ENCODE measurements at places on chromosomes 12 and 14.

- peak; percentile 85 for DNase-seq
Observed at GRCh38 chr14:75063491-75064204, at the start of gene ACYP1. TSS of gene ACYP1 (minus strand) at chr14:75064024. CDS start at chr14:75063553, 471 bp downstream.

DNA sequence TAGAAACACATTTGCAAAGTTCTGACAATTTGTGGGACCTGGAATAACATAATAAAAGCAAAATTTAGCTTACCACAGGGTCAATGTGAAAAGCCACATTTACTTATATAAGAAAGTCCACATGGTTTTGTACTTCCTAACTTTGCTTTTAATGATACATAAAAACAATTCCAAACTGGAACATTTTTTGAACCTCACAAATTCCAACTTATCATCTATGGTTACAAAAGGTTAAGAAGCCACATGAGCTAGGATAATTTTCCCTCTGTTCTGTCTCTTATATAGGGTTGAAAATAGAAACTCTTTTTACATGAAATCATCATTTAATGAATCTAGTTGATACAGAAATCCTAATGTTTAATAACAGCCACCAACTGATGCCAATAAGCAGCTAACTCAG, 8.9 kb upstream of the RERG start:
- DNase-seq = no peak

GRCh38 chr12:96447256-96447655, 42.1 kb upstream of the CFAP54 start:
- no peak for DNase-seq

- no peak for DNase-seq
Observed at GRCh38 chr12:2149091-2149490, 96.3 kb downstream of the CACNA1C start.

DNA sequence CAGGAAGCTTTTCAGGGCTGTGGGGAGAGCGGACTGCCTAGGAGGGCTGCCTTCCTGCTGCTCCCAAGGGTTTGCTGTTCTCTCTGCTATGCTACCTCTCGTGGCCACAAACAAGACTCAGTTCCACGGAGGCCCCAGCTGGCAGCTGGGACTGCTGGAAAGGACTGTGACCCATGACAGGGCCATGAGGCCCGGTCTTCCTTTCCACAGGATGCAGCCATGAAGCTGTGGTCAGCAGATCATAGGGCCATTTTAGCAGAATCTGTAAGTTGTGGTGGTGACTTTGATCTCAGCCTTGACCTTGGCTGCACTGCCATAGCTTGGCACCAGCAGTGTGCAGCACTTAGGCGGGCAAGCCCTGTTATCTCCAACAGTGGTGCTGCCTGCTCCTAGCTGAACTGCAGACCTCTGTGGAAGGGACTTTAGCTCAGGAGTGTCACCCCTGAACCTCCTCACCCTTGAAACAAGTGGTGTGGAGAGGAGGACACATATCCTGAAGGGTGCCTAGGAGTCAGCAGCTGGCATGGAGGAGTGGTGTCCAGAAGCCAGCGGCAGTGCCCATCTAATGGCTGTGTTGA, 12.3 kb downstream of the KRT80 start:
- DNase-seq = no peak

DNA sequence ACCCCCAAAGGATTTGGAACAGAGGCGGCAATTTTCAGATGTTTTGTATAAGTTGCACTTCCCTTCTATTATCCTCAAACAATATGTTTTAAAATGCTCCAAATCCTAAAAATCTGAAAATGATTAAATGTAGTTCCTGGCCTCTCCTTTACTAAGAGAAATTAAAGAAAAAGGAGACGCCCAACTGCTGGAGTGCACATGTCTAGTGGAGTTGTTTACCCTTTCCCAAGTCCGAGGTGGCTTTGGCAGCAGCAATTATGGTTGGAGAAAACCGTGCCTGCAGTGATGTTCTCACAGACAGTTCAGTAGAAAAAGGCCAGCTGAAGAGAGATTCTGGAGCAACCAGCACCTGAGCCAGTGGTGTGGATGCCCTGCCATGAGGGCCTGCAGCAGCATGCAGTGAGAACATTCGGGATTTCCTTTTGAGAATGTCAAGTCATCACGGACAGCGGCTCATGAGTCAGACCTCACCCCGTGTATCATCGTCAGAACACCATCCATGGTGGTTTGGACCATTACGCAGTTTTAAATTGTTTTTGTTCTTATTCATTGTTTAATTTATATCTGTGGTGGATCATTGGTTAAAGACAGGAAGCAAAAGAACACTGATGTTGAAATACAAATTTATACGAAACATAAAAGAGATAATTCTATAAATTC, 179.0 kb upstream of the KRR1 start:
- no peak for DNase-seq

DNA sequence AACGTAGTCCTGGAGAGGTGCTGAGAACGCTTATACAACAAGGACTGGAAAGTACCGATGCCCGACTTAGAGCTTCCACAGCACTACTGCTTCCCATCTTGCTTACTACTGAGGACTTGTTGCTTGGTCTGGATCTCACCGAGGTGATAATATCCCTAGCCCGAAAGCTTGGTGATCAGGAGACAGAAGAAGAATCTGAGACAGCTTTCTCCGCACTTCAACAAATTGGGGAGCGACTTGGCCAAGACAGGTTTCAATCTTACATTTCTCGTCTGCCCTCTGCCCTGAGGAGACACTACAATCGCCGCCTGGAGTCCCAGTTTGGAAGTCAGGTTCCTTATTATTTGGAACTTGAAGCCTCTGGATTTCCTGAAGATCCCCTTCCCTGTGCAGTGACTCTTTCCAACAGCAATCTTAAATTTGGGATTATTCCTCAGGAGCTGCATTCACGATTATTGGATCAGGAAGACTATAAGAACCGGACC, 1.1 kb downstream of the TOGARAM1 start:
- no peak for DNase-seq

DNA sequence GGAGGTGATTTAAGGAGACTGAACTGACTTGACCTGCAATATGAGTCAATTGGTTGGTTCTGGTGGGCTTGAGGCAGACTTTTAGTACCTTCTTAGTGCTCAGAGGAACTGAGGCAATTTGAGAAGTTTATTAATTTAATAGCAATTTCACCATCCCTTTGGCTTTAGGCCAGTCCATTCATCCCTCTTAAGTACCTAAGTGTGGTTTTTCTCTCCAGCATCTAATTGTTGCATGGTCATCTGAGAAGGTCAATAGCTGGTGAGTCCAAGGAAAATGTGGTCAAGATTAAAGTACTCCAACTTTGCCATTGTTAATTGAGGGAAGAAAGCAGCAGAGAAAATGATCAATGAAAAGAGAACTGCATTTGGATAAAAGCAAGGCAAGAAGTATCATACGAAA, 115.4 kb upstream of the DYRK2 start:
- DNase-seq = no peak

DNA sequence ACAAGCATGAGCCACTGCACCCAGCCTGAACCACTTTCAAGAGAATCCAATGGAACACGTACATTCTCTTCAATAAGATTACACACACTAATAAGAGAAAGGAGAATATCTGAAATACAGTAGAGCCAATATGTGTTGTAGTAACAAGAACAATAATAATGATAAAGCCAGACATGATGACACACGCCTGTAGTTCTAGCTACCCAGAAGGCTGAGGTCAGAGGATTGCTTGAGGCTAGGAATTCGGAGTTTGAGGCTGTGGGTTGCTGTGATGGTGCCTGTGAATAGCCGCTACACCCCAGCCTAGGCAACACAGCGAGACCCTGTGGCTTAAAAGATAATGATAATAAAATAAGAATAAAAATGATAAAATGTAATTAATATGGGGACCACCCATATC, 15.6 kb downstream of the APOBEC1 start:
- no peak for DNase-seq

- DNase-seq = no peak
Observed at GRCh38 chr12:100453951-100454350, 19.7 kb upstream of the NR1H4 start.

DNA sequence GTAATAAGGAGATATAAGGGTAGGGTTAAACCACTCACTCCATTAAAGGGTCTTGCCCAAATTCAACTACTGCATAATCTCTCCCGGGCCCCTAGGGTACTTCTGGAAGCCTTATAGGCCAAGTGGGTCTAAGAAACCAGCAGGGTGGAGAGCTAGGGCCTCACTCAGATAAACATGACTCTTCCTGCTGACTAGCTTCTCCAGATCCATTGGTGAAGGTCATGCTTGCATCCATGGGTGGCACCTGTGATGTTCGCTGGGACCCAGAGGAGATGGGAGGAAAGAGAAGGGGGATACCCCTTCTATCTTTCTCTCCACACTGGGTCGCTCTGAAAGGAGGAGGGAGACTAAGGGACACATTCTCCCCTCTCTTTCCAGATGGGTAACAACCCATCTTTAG, 36.1 kb upstream of the HIGD1C start:
- DNase-seq = no peak

DNA sequence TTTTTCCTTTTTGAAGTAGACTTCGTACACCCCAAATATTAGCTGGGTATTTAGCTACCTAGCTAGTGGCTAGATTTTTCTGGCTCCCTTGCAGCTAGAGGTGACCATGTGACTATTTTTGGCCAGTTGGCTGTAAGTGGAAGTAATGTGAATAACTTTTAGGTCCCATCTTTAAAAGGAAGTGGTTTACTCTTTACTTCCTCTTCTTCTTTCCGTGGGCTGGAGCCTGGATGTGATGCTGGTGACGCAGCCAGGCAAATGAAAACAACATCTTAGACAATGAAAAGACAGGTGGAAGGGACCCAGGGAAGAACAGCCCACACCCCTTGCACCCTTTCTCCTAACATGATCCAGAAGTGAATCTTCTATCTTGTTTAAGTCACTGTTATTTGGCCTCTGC, 245.5 kb downstream of the ATP23 start:
- DNase-seq = no peak

DNA sequence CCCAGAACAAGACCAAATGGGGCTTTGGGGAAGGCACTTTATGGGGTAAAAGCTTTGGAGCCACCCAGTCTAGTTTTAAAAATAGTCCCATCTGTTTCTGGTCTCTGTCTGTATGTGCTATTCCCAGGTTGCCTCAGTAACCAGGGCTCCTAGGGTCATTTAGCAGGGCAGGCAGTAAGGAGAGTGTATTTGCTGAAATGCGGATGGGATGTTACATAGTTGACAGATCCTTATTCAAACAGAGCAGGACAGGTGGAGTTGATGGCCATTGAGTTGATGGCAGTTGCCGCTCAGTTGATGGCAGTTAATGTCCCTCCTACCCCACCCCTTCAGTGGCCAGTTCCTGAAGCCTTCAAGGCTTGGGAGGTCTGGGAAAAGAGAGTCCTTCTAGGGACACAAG, 4.6 kb downstream of the ZC3H10 start:
- no peak for DNase-seq

GRCh38 chr12:103672401-103673119, 85.5 kb downstream of the STAB2 start:
- no peak for DNase-seq

- no peak for DNase-seq
Observed at GRCh38 chr14:21123429-21123828, 22.6 kb downstream of the TMEM253 start.

All from activated T-helper 9 cell treated with anti-CD3 and anti-CD28 coated beads, Interleukin-2, amount 50 U/mL, for 16 hours (primary cell).